ENCODE measurements at places on chromosomes 5 and 9.

DNA sequence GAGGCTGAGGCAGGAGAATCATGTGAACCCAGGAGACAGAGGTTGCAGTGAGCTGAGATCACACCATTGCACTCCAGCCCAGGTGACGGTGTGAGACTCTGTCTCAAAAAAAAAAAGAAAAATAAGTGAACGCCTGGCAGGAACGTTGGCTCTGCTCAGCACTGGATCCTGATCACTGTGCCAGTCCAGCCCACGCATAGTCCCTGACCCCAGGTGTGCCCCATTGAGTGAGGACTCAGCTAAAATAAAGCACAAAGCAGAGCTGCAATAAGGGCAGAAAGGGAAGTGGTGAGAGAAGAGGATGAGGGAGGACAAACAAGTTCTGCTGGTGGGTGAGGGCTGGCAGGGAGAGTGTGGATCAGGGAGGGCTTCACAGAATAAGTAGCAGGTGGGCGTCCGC is 4.3 kb downstream of the GRHPR start:
- DNase-seq, result no peak

- DNase-seq, result no peak
Observed at GRCh38 chr9:89992326-89993198, 387.8 kb downstream of the GADD45G start.

DNA sequence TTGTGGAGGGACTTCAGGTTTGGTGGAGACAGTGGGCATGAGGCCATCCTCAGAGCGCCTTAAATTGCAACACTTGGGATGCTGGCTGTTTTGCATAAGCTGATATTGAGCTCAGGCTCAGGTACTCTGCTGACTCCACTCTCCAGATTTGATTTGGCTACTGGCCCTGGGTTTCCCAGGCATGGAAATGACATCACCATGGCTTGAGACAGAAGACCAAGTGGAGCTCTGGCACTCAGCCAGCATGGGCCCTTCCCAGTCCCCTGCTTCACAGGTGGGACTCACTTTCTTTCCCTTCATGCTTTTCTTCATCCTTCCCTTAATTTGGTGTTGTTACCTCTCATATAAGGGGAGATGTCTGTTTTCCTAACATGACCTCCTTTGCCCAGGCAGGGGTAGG is 72.0 kb upstream of the IL12B start:
- no peak for DNase-seq

- no peak for DNase-seq
Observed at GRCh38 chr5:126801992-126802294, 25.0 kb downstream of the LMNB1 start.

- no peak for DNase-seq
Observed at GRCh38 chr9:68949271-68950000, 64.5 kb downstream of the PRKACG start.

GRCh38 chr5:10157085-10157669 is 92.5 kb downstream of the ATPSCKMT start:
- DNase-seq, result no peak

DNA sequence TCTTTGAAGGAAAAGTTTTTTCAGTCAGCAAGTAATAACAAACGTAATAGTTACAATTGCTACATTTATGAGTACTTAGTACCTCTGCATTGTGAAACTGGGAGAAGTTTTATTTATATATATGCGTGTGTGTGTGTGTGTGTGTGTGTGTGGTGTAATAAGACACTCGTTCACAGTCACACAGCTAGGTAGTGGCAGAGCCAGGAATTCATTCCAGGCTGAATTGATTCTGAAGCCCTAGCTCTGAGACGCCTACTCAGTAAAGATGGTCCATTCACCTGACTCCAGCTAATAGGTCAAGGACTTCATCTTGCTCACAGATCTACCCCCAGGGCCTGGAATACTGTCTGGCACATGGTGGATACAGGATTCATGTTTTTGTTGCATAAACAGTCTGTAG is 13.6 kb upstream of the CAST start:
- no peak for DNase-seq

DNA sequence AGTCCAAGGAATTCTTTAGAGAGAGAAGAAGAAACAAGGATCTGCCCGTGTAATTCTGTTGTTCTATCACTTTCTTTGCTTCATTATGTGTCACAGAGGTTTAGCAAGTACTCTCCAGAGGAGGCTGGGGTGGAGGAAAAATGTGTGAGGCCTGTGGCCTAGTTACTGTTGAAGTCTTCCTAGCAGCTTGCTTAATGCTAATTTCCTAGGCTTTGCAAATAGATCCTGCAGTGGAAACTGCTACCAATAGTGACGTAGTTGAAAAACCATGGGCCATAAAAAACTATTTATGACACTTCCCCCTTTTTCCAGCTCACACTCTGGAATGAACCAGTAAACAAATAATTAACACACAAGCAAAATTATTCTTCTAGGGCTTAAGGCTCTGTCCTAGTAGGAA is 27.0 kb upstream of the C9orf72 start:
- no peak for DNase-seq

GRCh38 chr9:10855847-10856246 is 243.0 kb upstream of the PTPRD start:
- no peak for DNase-seq

DNA sequence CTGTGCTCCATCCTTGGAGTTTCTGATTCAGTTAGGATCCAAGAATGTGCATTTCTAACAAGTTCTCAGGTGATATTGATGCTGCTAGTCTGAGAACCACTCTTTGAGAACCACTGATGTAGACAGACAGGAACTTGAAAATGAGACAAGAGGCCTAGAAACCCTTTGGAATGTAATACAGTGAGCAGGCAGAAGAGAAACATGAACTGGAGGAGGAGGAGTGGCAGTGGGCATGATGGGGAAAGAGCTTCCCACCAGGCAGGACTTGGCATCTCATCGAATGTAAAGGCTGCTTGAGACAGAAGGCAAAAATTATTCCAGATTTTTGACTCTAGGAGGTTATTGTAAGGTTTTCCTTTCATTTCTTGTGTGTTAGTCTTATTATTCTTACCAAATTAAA is 295.8 kb upstream of the SGCD start:
- DNase-seq, result no peak

- no peak for DNase-seq
Observed at GRCh38 chr9:9938432-9938831, 674.4 kb downstream of the PTPRD start.

GRCh38 chr5:61617039-61617438 is 285.0 kb downstream of the ZSWIM6 start:
- DNase-seq, result no peak

GRCh38 chr9:38359297-38359653 is 33.2 kb upstream of the ALDH1B1 start:
- DNase-seq, result no peak

DNA sequence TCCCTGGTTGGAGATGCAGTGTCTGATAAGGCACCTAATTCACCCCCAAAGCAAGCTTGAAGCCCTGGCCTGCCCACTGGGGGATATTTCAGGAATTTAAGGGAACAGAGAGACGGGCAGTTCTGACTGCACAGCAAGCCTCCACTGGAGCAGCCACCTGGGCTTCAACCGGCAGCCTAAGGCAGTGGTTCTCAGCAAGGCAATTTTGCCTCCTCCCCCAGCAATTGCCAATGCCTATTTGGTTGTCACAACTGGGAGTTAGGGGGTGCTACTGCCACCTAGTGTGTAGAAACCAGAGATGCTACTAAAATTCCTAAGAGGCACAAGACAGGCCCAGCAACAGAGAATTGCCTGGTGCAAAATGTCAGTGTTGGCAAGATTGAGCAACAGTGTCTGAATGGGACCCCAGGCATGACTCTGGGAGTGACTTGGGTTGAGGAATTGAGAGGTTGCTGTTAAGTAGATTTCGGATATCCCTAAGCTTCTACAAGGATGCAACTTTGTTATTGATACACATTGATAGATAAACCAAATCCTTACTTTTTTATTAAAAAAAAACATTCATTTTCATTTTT is 58.7 kb upstream of the CTSL start:
- DNase-seq, result no peak

DNA sequence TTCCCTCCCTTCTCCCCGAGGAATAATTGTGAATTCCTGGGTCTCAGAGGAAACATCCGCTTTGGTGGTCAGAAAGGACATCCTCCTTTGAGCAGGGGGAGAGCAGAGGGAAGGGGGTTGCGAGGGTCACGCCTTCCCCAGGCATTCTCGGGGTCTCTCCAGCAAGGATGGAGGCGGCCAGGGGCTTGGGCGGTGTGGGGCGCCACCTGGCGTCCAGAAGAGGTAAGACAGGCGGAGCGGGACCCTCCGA is 129.1 kb downstream of the KCNIP1 start:
- peak; percentile 57 for DNase-seq

GRCh38 chr9:92234514-92234913 is 59.0 kb downstream of the IARS1 start:
- DNase-seq, result no peak

- DNase-seq, result no peak
Observed at GRCh38 chr5:94153736-94154450, 412.5 kb upstream of the POU5F2 start.

DNA sequence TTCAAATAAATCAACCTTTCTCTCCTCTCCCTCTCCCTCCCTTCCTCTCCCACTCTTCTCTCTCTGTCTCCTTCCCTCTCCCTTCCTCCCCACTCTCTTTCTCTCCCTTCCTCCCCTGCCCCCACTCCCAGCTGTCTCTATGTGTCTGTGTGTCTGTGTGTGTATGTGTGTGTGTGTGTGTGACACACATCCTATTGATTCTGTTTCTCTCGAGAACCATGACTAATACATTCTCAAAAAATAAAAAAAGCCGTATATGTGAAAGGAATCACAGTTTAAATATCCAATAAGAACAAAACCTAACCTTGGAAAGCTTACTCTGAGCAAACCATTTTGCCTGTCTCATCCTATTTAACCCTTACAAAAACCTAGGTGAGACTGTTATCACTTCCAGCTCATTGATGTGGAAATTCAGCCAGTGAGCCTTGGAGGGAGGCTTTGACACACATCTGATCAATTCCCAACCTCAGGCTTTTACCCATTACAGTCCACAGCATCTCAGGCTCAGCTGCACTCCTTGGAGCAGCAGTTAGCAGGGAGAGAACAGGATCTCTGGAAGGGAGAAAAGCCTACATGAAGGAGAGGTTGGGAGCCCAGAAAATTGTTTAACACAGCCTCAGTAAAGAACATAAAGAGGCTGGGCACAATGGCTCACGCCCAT is 8.3 kb downstream of the HSD17B3 start:
- no peak for DNase-seq

Data from stimulated activated CD4-positive, alpha-beta T cell treated with anti-CD3 and anti-CD28 coated beads, Interleukin-12 subunit alpha, Interleukin-12 subunit beta, amount 100 ng/mL, for 48 hours (primary cell).